Activated naive CD4-positive, alpha-beta T cell treated with anti-CD3 and anti-CD28 coated beads for 36 hours (primary cell): ENCODE measurements at places on chromosomes 6 and 20. TPM values are rescaled to one million over a fixed set of nuclear protein-coding genes. Genes with fewer than 3 reads are reported as not detected.

The FAM162B gene
- total RNA-seq = not detected

The CCDC170 gene
- total RNA-seq = not detected

- no peak for DNase-seq
Measured at GRCh38 chr20:39503902-39504709, 542.0 kb downstream of the DHX35 start.

DNA sequence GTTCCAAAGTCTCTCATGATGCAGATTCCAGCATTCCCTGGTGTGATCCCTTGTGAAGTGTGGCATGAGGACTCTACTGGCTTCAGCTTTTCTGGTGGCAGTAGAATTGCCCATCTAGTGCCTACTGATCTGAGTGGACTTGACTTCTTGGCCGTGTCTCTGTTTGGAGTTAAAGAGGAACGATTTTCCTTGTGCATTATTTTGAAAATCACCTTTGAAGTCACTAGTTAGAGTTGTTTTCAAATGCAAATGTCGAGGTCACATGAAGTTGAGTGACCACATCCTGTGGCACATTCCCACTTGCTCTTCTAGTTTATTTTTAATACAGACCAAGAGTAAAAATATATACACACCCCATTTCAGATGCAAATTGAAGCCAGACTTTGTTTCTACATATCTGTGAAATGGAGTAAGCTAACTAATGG is 270.7 kb upstream of the TAB2 start:
- peak; percentile 32 for DNase-seq

DNA sequence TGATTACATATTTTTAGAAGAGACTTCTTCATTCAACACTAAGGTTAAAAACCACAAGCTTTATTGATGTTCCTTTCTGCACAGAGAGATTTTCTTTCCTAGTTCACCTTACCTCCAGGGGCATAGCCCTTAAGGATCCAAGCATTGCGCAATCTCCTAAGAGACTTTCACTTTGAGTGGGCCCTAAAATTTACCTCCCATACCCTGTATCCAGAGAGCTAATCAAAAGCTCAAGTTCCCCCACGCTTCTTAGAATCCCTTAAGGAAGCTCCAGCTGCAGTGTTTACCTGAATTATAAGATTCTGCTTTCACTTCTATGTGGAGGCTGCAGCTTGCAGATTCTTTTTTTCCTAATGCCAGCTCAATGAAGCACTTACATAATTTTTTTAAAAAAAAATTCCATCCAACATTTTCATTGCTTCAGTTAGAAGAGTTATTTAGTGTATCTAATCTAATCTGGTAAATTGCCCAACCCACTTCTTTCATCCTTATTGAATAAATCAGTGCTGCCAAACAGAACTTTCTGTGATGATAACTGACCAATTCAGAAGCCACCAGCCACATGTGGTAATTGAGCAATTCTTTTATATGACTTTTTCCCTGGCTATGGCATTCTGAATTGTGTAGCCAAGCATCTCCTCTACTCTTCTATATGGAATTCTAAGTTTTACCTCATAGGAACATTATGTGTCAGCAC is 24.6 kb upstream of the SPTLC3 start:
- no peak for DNase-seq

The CALHM5 gene
- not detected for total RNA-seq

The COL11A2 gene
- total RNA-seq = 0.88 TPM

DNA sequence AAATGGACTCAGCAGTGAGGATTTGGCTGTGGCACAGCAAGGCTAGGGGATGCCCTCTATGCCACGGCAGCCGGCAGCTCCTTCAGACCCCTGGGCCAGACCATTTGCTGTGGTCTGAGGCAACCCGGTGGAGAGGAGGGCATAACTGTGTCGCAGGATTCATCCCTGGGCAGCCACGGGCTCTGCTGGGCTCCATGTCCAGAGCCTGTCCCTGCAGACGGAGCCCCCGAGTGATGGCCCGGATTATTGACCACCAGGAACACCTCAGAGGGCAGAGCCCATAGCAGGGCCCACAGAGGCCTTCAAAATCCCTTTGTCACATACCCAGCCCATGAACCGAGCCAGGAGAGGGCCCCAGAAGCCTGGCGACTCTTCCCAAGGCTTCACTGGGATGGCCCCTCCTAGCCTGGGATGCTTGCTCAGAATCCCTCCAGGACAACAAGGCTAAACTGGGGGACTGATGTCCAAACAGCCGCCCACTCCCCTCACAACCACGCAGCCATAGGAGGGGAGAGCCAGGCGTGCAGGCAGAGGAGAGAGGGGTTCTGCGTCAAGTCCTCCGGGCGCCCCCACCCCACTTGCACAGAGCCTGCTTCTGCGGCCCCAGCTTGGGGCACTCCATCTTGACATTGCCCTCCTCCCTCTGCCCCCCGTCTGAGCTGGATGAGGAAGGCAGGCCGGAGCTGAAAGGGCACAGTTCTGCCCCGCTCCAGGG is 68.2 kb upstream of the AFDN start:
- DNase-seq = no peak

The TRAPPC3L gene
- not detected for total RNA-seq

GRCh38 chr6:36499918-36500317 is 47.4 kb downstream of the STK38 start:
- no peak for DNase-seq

The RANBP9 gene
- 61.2 TPM for total RNA-seq

The PBOV1 gene
- total RNA-seq = not detected

The CALHM4 gene
- not detected for total RNA-seq

DNA sequence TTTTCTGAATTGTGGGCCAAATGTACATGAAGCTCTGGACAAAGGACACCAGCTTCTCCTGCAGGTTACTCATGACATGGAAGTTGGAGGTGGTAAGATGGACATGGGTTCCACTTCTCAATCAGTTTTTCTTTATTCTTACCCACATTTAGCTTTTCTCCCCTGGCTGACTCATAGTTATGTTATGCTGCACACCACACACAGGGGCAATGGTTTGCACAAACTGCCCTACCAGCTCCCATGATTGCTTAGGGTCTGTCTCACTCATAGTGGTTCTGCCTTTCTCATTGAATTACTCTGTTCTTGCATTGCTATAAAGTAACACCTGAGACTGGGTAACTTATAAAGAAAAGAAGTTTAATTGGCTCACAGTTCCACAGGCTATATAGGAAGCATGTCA is 4.5 kb upstream of the CD109 start:
- peak; percentile 41 for DNase-seq

DNA sequence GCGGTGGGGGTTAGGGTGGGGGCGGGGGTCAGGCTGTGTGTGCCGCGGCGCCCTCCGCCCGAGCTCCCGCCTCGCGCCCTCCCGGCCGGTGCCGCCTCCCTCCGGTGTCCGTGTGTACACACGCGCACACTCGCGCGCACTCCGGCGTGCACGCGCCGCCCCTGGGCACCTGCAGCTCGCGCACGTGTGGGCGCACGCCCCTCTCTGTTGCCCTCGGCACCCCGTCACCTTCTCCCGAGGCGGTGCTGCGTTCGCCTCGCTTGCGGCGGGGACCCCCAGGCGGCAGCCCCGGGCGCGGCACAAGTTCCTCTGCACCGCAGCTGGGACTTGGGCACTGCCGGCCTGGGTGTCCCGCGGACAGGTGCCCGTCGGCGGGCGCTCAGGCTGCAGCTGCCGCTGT is 525 bp downstream of the MACROD2 start:
- DNase-seq = no peak

GRCh38 chr6:130825772-130826441 is 1.3 kb upstream of the SMLR1 start:
- no peak for DNase-seq

DNA sequence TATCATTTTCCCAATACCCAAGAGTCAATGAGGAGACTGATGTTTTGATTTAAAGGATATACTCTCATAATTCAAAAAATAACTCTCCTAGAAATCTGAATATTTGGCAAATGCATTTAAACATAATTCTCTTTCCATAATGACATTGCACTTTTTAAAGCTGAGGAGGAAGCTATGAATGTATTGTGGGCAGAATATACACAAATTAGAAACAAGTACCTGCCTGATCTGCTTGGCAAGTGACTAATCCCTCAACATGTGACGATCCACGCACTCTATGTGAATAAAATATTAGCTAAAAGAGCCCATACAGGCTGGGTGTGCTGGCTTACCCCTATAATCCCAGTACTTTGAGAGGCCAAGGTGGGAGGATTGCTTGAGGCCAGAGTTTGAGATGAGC is 88.3 kb upstream of the CCDC28A start:
- DNase-seq = no peak

DNA sequence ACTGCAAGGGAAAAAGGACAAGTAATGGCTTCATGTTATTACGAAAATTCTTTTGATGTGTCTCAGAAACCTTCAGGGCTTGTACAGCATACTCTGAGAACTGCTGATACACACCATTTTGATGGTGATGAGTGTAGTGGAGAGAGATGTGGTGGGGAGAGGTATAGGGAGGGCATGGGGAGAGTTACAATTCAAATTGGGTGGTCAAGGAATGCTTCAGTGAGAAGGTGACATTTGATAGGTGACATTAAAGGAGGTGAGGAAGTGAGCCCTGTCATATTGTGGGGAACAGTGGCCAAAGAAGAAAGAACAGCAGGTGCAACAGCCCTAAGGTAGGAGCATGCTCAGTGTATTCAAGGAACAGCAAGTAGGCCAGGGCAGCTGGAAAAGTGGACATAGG is 318.9 kb downstream of the CLIC5 start:
- no peak for DNase-seq

- no peak for DNase-seq
Measured at GRCh38 chr6:12312736-12313135, 22.6 kb downstream of the EDN1 start.

- no peak for DNase-seq
Measured at GRCh38 chr20:61369731-61370520, 117.9 kb downstream of the CDH4 start.

- DNase-seq = no peak
Measured at GRCh38 chr6:45857827-45858226, 157.8 kb downstream of the CLIC5 start.

DNA sequence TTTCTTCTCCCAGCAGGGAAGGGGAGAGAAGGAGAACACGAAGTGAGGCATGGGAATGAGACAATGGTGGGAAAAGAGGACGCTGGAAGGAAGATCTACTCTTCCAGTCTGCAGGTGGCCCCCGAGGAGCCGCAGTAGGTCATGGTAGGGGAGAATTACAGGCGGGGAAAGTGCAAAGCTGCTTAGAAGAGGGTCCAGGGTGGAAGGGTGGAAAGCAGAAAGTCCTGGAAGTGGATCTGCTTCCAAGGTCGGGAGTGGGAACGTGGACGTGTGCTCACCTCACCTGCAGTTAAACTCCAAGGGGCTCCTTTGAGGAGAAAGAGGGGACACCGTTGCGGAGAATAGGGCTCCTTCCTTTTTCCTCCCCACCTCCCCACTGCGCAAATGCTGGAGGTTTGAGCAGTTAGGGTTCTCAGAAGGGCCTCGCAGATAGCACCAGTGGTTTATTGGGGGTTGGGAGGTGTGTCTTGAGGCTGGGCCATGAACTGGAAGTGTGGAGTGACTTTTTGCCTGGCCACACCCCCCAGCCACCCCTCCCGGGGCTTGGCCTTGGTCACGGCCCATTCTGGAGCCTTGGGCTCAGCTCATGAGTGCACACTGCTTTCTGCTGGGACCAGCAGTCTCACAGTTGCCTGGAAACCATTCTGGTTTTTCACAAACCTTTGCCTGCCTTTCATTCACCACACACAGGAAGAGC is 100.4 kb upstream of the MLN start:
- DNase-seq = peak; percentile 87

The ALDH8A1 gene
- total RNA-seq = 0.24 TPM

DNA sequence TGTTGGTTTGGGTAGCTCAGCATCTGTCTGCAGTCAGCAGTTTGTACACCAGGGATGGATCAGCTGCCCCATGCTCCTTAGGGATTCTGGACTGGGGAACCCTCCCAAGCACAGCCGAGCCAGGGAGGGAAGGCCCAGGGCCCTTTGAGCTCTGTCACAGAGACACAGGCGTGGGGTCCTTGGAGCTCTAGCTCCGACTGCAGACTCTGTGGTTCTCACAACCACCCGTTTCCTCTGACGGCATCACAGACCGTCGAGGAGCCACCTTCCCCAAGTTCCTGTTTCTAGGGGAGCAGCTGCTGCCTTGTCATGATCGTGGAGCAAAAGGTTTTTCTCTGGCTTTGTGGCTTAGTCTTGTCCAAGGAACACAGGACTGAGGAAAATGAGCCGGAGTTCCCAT is at the start of gene SLA2:
TSS of gene SLA2 (minus strand) at position 199 of the 400 bp plus-strand sequence. CDS start 4,861 bp downstream, outside the sequence.
- DNase-seq = peak; percentile 83

DNA sequence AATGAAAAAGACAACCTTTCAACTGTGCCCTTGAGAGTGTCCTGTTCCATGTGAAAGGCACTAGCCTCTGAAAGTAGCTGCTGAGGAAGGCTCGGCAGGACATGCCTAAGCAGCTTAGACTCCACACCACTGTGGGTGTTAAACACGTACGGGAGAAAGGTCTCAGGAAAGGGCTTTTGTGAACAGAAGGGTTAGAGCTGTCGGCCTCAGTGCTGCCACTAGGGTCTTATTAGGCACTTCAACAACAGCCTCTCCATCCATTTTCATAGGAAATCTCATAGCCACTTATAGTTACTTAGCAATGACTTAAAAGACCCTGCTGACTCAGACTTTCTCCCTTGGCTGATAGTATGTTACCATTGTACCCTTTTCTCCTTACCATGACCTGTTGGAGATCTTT is 662.8 kb downstream of the TBC1D32 start:
- DNase-seq = no peak

DNA sequence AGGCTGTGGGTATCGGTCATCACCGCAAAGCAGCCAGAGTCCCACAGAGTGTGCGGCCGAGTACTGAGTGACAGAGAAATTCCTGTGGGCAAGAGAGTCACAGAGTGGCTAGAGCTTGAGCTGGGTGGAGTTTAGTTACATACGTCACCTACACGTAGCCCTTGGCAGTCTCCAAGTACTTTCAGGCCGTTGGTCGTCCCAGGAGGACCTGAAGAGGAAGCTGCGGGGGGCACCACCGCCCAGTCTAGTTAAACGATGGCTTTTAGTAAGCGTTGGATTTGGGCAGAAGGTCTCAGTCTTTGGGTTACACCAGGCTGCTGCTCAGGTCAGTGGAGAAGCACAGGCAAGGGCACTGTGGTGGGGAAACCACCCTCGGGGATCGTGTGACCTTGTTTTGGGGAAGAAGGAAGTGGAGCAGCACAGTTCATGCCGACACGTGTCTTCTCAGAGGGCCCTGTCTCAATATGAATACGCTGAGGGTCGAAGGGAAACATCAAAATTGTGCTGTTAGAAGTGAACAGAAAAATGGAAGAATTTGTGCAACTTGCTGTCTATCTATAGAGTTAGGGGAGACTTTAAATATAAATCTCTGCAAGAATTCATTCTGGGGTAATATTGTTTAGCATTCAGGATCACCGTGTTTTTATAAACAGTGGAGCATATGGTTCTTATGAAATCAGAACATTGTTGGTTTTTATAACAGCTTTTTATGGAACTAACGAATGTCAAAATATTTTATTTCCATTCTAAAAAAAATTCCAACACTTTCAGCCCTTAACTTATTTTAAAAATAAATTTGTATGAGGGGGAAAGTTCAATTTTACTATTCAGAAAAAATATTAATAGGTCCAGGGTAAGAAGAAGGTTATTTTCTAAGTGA is 28.6 kb downstream of the KIF25 start:
- no peak for DNase-seq

DNA sequence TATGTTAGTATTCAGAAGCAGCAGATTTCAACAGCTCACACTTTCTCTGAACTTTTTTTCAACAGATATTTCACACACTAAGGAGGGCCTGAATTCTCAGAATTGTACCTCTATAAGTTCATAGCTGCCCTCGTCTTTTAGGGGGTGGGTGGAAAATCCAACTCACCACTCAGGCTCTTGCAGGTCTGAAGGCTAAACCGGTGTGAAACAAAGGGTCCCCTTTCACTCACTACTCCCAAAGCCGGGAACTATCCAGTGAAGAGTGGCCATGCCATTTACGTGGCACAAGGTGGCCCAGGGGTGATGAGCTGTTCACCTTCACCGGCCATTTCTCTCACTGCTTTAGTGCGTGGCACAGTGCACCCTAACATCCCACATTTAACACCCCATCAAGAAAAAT is 24.2 kb downstream of the TBC1D7 start:
- DNase-seq = no peak

The DYNLT1 gene
- total RNA-seq = 99.1 TPM
